ENCODE measurements at places on chromosomes 5 and 9.

- H3K36me3 ChIP-seq, result peaks cover 25% of the 10 kb centered on the region
- no peak overlapping the region for H3K4me3 ChIP-seq
- no peak for DNase-seq
- H3K27me3 ChIP-seq, result no peaks in the 10 kb centered on the region
Measured at GRCh38 chr9:136934277-136934676, 10.3 kb downstream of the FBXW5 start.

GRCh38 chr5:106600803-106601202 lies 1069.9 kb downstream of the EFNA5 start:
- no peaks in the 10 kb centered on the region for H3K4me1 ChIP-seq
- no peak overlapping the region for H3K27ac ChIP-seq
- no peaks in the 10 kb centered on the region for H3K36me3 ChIP-seq
- DNase-seq, result no peak
- H3K4me3 ChIP-seq, result no peak overlapping the region

GRCh38 chr5:33513462-33514185 lies 72.9 kb downstream of the TARS1 start:
- no peaks in the 10 kb centered on the region for H3K27me3 ChIP-seq
- DNase-seq, result no peak
- H3K27ac ChIP-seq, result no peak overlapping the region
- H3K4me3 ChIP-seq, result no peak overlapping the region
- H3K36me3 ChIP-seq, result no peaks in the 10 kb centered on the region
- H3K4me1 ChIP-seq, result no peaks in the 10 kb centered on the region

DNA sequence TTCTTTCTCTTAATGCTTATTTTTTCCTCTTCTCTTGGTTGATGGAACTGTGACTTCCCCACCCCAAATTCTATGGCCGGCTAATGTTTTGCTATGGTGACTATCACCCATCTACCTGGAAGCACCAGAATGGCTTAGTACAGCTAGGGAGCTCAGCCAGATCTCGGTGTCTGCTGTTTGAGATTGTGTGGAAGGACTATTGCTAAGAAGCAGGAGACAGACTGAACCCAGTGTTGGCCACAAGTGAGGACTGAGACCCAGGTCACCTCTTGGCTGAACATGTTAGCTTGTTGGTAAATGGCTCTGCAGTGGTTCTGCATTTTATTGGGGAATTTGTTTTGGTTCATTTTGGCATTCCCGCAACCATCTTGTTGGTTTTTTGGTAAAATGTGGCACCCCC lies 2.7 kb downstream of the PRRC2B start:
- DNase-seq, result no peak
- H3K36me3 ChIP-seq, result peaks cover 27% of the 10 kb centered on the region
- no peaks in the 10 kb centered on the region for H3K27me3 ChIP-seq
- no peak overlapping the region for H3K27ac ChIP-seq

DNA sequence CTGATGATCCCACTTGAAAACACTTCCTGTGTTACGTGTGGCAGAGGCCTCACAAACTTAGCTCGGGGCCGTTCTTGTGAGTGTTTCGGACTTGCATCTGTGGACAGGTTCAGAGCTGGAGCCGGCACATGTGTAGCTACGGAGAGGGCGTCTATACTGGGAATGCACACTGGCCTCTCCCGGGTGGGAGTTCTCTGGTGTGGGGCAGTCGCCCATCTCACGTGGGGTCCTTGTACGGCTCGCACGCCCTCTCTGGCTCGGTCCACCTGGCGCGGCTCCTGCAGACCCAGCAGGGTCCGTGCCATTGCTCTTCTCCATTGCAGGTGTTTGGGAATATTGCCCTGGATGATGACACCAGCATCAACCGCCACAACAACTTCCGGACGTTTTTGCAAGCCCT lies 197.9 kb downstream of the CACNA1B start:
- no peaks in the 10 kb centered on the region for H3K4me1 ChIP-seq
- H3K27ac ChIP-seq, result no peak overlapping the region
- H3K4me3 ChIP-seq, result no peak overlapping the region
- peaks cover 5% of the 10 kb centered on the region for H3K27me3 ChIP-seq

GRCh38 chr5:114361724-114362196 lies at the start of gene KCNN2:
Gene KCNN2 (plus strand): TSS chr5:114362070. CDS start chr5:114362140, 70 bp downstream.
- H3K4me1 ChIP-seq, result no peaks in the 10 kb centered on the region
- H3K27me3 ChIP-seq, result no peaks in the 10 kb centered on the region
- no peaks in the 10 kb centered on the region for H3K36me3 ChIP-seq
- no peak within 1 kb of the TSS for H3K27ac ChIP-seq
- DNase-seq, result no peak

DNA sequence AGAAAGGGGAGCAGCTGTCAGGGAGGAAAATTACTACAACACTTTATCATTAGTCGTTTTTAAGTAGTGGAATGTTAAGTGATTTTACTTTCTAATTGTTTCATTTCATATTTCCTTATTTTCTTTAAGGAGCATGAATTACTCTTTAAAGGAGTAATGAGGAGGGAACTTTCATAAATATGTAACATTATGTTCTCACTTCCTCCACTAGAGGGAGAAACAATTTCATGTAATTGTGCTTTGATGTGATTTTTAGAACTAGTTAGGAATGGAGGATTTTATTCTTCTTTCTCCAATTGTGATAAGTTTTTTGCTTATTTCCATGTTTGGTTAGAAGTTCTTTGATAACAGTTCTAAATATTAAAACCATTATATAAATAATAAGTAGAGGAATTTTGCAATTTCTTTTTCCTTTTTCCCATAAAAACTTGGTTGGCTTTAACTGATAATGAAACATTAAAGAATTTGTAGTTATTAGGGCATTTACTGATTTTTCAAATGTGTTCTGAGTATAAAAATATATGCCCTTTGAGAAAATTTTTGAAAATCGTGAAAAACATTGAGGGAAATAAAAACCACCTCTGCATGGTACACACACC lies 25.6 kb downstream of the CEP78 start:
- H3K27me3 ChIP-seq, result no peaks in the 10 kb centered on the region
- peaks cover 51% of the 10 kb centered on the region for H3K36me3 ChIP-seq
- H3K4me3 ChIP-seq, result no peak overlapping the region
- peak; percentile 66 for DNase-seq
- no peak overlapping the region for H3K27ac ChIP-seq
- H3K4me1 ChIP-seq, result no peaks in the 10 kb centered on the region

DNA sequence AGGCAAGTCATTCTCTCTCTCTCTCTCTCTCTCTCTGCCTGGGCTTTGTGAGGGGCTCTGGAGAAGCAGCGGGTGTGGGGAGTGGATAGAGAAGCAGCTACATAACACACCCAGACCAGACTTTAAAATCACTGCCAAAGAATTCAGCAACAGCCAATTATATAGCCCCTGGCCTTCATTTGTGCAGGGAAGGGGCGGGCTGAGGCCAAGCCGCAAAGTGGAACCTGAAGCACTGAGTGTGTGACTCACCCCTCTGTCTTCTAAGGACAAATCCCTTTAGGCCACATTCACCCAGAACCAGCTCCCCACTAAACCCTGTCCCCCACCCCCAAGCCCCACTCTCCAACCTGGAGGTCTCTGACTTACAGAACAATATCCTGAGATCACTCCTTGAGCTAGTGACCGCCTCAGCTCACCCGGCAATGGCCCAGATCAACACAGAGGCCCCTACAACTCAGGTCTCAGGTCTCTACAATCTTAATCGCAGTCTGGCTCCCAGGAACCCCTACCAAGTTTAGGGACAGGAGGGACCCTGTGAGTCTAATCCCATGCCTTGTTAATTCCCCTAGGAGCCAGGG lies 6.0 kb downstream of the B4GALT1 start:
- H3K4me1 ChIP-seq, result peaks cover 64% of the 10 kb centered on the region
- H3K27ac ChIP-seq, result peak overlapping the region; percentile 65
- no peaks in the 10 kb centered on the region for H3K36me3 ChIP-seq
- no peaks in the 10 kb centered on the region for H3K27me3 ChIP-seq
- no peak overlapping the region for H3K4me3 ChIP-seq

DNA sequence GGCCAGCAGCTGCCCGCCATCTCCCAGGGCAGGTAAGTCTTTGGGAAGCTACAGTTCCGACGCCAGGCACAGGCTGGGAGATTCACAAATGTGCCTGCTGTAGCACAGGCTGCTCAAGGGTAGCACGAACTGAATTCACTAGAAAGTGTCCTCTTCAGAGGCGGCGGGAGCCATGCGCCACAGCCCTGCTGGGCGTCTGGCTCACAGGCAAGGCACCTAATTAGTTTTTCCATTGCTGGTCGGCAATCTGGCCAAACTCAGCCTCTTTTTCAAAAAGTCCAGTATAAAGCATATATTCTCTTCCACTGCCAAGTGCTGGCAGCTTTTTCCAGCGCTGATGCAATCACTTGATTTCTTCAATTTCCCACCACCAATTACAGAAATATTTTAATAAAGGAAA lies 128.9 kb upstream of the RAPGEF1 start:
- H3K27ac ChIP-seq, result no peak overlapping the region
- no peak overlapping the region for H3K4me3 ChIP-seq
- H3K4me1 ChIP-seq, result no peaks in the 10 kb centered on the region
- H3K36me3 ChIP-seq, result no peaks in the 10 kb centered on the region

GRCh38 chr9:38157711-38158110 lies 88.7 kb upstream of the SHB start:
- no peaks in the 10 kb centered on the region for H3K36me3 ChIP-seq
- DNase-seq, result no peak
- H3K4me3 ChIP-seq, result no peak overlapping the region
- H3K27me3 ChIP-seq, result no peaks in the 10 kb centered on the region

- no peak overlapping the region for H3K27ac ChIP-seq
- no peaks in the 10 kb centered on the region for H3K36me3 ChIP-seq
- no peak for DNase-seq
- H3K4me3 ChIP-seq, result no peak overlapping the region
- peaks cover 45% of the 10 kb centered on the region for H3K4me1 ChIP-seq
Measured at GRCh38 chr9:38042626-38043357, 26.2 kb downstream of the SHB start.

DNA sequence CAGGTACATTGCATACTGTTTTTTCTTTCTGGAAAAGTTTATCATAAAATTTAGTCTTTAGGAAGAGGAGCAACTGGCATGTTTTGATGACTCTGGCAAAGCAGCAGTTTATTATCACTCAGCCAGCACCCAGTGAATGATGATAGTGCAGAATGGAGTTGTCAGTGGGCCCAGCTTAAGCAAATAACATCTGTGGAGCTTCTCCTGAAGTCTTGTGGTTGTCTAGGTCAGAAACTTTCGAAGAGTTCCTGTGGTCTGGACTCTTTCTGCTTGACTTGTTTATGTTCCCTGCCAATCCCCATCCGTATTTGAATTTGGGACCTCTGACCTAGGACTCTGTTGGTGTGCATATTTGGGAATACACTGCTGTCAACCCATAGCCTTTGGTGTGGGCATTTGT lies 38.1 kb upstream of the C5orf47 start:
- DNase-seq, result no peak
- no peaks in the 10 kb centered on the region for H3K27me3 ChIP-seq
- H3K4me3 ChIP-seq, result no peak overlapping the region
- H3K36me3 ChIP-seq, result peaks cover 24% of the 10 kb centered on the region

DNA sequence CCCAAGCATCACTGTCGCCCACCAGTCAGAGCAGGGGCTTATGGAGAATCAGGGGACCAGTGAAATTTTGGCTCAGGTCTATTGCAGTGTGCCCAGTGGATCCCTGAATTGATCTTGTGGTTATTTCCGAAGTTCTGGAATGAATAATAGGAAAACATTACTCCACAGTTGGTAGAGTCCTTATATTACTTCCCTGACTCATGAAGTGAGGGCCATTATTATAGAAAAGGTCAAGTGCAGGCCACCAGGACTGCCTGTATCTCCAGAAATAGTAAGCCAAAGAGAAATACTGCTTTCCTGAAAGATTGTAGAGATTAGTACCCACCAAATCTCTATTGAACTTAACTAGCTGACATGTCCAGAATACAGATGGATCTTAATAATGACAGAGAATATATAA lies 335.0 kb downstream of the NPR3 start:
- no peak overlapping the region for H3K4me3 ChIP-seq
- no peaks in the 10 kb centered on the region for H3K27me3 ChIP-seq
- no peaks in the 10 kb centered on the region for H3K36me3 ChIP-seq

- no peaks in the 10 kb centered on the region for H3K27me3 ChIP-seq
- H3K36me3 ChIP-seq, result no peaks in the 10 kb centered on the region
- H3K4me3 ChIP-seq, result no peak overlapping the region
- H3K27ac ChIP-seq, result no peak overlapping the region
- DNase-seq, result no peak
Measured at GRCh38 chr5:9344751-9345240, 201.1 kb downstream of the SEMA5A start.

GRCh38 chr5:52504584-52505240 lies 283.0 kb upstream of the ITGA1 start:
- no peak for DNase-seq
- no peak overlapping the region for H3K27ac ChIP-seq
- H3K4me1 ChIP-seq, result no peaks in the 10 kb centered on the region
- H3K36me3 ChIP-seq, result no peaks in the 10 kb centered on the region
- no peak overlapping the region for H3K4me3 ChIP-seq

DNA sequence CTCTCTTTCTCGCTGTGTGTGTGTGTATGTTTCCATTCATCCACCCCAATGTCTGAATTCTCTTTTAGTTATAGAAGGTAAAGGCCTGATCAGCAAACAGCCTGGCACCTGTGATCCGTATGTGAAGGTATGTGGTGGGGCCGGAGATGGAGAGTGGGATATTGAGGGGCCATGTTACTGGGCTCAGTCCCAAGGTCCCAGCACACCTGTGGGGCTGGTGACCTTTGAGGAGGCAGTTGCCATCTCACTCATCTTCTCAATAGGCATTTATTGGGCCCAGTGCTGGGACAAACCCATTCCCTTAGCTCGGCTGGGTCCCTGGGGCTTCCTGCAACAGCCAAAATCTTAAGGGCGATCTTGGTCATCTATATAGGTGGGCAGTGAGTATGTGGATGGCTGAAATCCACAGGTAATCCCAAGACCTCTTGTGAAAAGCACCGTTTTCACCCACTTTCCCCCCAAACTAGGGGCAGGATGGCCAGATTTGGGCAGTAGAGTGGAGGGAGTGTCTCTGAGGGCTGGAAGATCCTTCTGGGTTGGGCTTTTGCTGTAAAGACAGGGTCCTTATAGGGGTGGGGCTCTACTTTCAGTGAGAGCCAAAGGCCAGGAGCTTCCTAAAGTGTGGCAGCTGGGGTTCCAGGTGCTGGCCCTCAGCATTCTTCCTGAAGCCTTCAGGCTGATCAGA lies 19.6 kb downstream of the RGS3 start:
- no peak overlapping the region for H3K27ac ChIP-seq
- peaks cover 4% of the 10 kb centered on the region for H3K27me3 ChIP-seq
- H3K36me3 ChIP-seq, result no peaks in the 10 kb centered on the region
- H3K4me3 ChIP-seq, result no peak overlapping the region
- no peak for DNase-seq

GRCh38 chr9:76686756-76687155 lies 77.5 kb upstream of the PCA3 start:
- H3K36me3 ChIP-seq, result no peaks in the 10 kb centered on the region
- no peaks in the 10 kb centered on the region for H3K4me1 ChIP-seq
- DNase-seq, result no peak
- H3K4me3 ChIP-seq, result no peak overlapping the region
- no peak overlapping the region for H3K27ac ChIP-seq
